A172 (cell line): ENCODE measurements at places on chromosomes 3 and 15. TPM values are rescaled to one million over a fixed set of nuclear protein-coding genes. Genes with fewer than 3 reads are reported as not detected.

DNA sequence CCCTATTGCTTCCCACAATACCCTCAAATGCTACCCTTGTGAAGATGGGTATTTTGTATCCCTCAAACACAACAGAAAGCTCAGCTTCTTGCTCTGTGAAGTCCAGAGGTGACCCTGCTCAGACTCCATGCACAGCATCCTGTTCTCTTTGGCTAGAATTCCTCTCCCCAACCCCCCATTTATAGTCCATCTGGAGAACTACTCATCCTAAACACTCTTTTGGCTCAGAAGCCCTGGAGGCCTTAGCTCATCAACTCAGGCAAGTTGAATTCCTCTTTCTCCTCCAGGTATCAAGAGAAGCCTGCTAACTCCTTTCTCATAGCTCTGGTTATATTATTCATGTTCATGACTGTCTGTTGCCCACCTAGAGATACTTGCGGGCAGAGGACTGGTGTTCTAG, 18.3 kb upstream of the GASK1A start:
- no peak for DNase-seq

- DNase-seq = no peak
These were observed 168.8 kb upstream of the VEPH1 start for GRCh38 chr3:157672061-157672460.

Gene CAND2
- 2.0 and 2.8 TPM in 2 replicates for total RNA-seq

DNA sequence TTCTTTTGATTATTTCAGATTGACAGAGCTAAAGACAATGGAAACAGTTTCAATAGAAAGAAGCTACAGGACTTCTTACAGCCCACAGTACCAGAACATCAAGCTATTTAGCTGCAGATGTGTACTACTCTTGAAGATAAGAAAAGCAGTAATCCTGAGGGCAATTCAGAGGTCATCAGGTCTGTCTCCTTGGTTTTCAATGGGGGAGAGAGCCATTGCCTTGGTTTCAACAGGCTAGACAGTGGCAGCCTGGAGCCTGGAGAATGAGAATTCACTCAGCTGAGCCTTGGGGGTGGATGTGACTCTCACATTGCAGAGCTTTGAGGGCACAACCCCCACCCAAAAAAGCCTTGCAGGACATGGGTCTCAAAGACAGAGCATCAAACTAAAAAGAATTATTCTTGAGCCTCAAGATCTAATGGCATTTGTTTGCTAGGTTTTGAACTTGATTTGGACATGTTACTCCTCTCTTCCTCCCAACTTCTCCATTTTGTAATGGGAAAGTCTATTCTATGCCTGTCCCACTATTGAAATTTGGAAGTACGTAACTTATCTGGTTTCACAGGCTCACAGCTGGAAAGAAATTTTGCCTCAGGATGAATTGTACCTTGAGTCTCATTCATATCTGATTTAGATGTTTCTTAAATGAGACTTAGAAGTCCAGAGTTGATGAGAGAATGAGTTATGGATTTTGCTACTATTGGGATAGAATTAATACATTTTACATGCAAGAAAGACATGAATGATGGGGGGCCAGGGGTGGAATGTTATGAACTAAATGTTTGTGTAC, 36.9 kb downstream of the PLSCR1 start:
- DNase-seq = peak; percentile 3

DNA sequence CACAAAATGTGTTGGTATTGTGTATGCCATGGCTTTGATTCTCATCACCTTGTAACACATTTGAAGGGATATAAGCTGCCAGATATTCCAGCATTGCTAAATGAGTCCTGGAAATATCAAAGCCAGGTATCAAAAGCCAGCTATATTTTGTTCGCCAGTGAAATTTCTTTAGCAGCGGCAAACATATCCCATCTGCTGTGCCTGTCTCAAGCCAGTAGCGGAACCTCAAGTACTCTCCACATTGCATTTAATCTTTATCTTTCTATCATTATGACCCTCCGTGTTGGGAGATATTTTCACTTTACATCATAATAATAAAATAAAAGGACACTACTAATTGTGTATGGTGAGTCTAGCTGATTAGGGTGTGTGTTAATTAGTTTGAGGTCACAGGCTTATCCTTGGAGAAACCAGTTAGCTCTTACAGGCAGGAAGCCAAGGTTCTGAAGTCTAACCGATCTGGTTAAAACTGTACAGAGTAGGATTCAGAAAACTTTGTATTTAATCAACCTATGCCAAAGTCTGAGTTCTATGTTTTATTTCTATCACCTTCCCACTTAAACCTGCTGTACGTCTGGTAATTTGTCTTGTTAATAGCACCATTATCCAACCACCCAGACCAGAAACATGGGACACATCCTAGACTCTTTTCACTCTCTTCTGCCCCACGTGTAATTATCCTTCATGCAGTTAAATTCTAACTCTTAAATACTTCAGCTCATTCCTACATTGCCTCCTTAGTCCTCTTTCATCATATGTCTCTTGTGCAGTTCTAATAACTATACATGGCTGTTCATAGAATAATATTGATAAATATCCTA, 14.5 kb downstream of the TIPARP start:
- DNase-seq = no peak

DNA sequence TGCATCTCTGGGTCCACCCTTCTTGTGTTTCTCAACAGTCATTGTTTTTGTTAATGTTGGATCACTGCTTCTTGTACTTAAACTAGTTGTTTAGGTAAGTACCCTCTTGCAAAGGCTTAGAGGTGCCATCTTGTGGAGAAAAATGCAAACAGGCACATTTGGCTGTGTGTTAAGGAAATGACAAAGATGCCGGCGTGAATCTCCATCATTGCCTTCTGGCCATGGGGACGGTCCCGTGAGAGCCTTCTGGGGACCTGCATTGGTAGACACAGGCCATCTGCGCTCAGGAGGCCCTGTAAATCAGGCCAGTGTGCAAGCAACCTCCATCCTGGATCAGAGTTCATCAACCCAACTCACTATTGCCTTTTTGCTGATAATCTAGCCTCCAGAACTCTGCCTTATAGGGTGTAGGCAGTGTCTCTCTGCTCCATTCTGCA, 158.6 kb upstream of the NR2E3 start:
- peak; percentile 62 for DNase-seq

Gene SH2D7
- total RNA-seq = not detected in 2 replicates

- no peak for DNase-seq
These were observed 50.8 kb upstream of the XRN1 start for GRCh38 chr3:142498397-142499180.

DNA sequence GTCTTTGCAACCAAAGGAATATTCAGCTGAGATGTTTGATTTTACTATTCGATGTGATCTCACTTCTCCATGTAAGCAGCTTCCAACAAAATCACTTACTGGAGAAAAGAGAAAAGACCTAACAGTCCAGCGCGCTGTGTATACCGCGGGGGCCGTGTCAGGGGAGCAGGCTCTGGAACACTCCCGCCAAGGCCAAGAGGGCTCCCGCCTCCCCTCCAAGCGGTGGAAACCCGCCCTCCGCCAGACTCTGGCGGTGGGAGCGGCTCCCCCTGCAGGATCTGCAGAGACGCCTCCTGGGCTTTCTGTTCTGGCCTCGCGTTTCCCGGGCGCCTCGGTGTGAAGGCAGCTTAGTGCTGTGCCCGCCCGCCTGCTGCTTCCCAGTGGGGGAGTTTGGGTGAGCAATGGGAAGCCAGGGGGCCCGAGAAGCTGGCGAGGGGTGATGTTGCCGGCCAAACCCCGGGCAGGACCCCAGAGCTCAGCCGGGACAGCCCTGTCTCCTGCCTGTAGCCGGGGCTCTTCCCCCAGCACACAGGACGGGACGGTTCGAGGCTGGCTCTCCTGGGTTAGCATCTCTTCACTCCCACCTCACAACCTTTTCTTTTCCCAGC, 36.3 kb downstream of the CHST14 start:
- peak; percentile 54 for DNase-seq

Gene GOLGA6L7
- total RNA-seq = not detected in 2 replicates

Gene CHRNA3
- 0.02 and 0.14 TPM in 2 replicates for total RNA-seq

GRCh38 chr3:98823791-98824190, 60.7 kb downstream of the ST3GAL6 start:
- DNase-seq = peak; percentile 85

- no peak for DNase-seq
These were observed 41.9 kb upstream of the LMOD3 start for GRCh38 chr3:69164296-69164695.

Gene SLC12A1
- total RNA-seq = not detected in 2 replicates

Gene PP2D1
- not detected in 2 replicates for total RNA-seq

DNA sequence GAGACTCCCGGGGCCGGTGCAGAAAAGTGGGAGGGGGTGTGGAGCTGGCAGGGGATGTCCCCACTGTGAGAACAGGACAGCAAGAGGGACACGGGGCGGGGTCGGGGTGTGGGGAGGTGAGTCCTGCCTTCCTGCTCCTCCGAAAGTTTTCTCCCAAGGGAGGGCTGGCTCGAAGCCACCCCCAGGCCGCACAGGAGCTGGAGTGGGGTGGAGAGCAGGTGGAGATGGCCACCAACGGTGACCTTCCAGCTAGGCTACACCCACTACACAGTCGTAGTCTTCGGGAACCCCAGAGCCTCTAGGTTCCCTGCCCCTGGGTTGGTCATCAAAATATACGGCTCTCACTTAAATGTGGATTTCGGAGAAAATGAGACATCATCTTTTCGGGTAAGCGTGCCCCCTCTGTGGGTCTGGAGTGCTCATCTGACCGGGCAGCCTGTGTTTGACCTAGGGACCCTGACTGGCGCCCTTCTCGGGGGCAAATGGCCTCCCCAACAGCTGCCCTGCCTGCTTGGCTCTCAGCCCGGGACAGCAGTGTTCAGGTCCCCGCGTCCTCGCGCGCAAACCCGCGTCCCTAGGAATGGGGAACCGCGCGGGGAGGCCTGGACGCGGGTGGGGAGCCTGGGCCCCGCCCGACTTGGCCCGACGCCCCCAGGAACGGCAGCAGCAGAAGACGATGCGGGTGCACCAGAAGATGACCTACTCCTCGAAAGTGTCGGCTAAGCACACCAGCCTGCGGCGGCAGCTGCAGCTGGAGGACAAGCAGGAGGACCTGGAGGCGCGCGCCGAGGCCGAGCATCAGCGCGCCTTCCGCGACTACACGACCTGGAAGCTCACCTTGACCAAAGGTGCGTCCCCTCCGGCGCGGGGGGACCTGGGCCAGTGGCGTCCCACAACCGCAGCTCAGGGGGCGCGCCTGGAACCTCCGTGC, 21.2 kb downstream of the CFAP100 start:
- no peak for DNase-seq

- no peak for DNase-seq
These were observed 25.1 kb downstream of the NBEAL2 start for GRCh38 chr3:47004369-47005211.

DNA sequence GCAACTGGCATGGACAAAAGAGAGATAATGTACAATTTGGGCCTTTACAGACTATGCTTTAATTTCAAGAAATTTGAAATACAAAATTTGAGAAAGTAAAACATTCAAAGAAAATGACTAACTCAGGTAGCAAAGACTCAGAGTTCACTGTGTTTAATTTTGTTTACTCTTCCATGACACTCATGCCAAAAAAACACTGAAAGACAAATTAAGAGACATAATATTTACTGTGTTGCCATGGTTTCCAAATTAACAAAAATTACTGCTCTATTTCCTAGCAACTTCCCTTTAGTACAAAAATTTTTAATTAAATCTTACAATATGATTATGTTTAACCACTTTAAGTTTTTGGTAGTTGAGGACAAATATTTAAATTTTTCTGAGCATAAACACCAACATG, 29.6 kb downstream of the LRRFIP2 start:
- DNase-seq = no peak

Gene CYP1A2
- total RNA-seq = not detected in 2 replicates
